ENCODE measurements at places on chromosomes 12 and 14.

DNA sequence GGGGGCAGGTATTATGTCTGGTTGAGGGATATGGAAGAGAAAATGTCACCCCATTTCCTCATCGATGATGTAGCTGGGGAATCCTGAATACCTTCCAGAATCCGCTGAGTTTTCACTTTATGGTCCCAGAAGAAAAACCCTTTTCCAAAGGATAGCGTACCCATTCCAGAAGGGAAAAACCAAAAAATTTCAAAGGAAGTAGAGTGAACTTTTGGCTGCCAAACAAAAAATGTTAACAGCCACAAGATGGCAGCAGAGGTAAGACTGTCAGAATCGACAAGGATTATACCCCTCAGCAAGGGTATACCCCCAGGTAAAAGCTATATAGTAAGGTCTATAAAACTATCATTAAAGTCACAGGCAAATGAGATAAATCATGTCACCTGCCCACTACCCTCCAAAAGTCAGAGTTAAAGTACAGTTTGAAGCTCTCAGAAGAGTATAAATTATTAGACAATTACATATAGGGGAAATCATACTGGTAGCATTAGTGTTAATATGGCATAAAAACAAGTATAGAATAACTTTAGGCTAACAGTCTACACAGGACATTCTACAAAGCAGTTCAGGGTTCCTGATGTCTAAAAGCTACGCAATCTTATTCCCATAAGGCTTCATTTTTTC lies 18.0 kb downstream of the ACIN1 start:
- DNase-seq: no peak

DNA sequence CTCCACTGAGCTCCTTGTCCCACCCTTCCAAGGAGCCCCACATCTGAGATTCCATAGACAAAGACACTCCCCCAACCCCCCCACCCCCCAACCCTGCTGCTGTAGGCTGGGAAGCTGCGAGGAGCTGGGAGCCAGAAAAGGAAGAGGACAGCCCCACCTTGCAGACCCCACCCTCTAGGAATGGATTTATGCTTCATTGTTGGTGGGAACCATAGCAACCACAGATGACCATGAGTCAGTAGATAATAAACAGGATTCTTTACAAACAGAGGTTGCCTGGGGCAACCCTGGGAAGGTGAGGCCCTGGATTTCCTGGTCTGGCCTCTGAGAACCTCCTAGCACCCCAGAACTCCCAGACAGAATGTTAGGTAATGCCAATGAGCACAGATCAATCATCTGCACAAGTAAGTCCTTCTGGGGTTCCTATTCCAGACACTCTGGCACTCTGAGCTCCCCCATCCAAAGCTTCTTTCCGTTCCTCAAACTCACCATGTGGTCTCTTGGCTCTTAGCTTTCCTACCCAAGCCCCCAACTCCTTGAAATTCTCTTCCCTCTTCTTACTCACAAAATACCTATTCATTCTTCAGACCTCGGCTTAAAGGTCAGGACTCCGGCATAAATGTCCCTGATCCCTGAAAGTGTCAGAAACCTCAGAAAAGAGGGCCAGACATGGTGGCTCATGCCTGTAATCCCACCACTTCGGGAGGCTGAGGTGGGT lies 15.2 kb upstream of the PLEKHG6 start:
- DNase-seq: no peak

- DNase-seq: no peak
Measured at GRCh38 chr12:121578230-121579189, 2.3 kb downstream of the KDM2B start.

- DNase-seq: no peak
Measured at GRCh38 chr12:78403136-78403535, 461.4 kb upstream of the SYT1 start.

DNA sequence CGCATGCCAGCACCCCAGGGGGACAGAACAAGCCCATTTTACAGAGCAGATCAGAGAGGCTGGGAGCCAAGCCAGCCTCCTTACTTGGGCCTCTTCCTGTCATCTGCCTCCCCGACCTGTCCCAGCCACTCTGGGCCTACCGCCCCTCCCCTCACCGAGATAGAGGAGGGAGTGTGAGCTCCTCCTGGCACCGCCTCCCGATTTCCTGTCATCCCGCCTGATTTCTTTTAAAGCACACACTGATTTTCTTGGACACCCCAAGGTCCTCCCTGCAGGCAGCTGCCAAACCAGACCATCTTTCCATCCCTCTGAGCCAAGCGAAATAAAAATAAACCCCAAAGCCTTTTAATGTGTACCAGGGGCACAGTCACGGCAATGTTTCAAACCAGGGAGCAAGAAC lies 108.4 kb downstream of the RFLNA start:
- DNase-seq: no peak

DNA sequence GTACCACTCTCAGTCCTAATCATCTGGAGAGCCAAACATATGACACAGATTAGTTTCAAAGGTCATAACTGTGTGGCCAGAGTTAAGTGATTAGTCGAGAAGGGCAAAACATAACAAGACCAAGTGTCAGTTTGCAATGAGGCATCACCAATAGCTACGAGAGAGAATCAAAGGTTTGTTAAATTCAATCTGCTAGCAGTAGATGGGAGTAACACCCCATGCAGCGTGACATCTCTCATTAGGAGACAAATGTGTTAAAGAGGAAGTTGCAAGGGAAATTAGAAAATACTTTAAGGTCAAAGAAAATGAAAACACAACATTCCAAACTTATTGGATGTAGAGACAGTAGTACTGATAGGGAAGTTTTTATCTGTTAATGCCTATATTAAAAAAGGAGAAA lies 135.7 kb upstream of the SYT10 start:
- DNase-seq: no peak

- DNase-seq: no peak
Measured at GRCh38 chr14:22564463-22564862, 24.6 kb downstream of the DAD1 start.

GRCh38 chr14:59189091-59189785 lies 771 bp downstream of the DAAM1 start:
- peak; percentile 33 for DNase-seq

DNA sequence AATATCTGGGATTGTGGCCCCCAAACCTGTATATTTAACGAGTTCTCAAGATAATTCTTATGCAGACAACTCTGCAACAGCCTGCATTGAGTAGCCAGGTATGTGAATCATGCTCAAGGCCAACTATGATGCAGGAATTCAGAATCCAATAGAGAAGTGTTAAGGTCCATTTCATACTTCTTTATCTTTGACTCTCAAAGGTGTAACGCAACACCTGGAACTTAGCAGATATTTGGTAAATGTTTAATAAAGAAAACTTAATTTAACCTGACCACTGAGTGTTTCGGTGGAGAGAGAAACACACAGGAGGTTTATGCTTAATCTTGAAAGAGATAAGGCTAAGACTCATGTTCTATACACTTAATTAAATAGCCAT lies 156.5 kb upstream of the PLEKHG7 start:
- DNase-seq: no peak

DNA sequence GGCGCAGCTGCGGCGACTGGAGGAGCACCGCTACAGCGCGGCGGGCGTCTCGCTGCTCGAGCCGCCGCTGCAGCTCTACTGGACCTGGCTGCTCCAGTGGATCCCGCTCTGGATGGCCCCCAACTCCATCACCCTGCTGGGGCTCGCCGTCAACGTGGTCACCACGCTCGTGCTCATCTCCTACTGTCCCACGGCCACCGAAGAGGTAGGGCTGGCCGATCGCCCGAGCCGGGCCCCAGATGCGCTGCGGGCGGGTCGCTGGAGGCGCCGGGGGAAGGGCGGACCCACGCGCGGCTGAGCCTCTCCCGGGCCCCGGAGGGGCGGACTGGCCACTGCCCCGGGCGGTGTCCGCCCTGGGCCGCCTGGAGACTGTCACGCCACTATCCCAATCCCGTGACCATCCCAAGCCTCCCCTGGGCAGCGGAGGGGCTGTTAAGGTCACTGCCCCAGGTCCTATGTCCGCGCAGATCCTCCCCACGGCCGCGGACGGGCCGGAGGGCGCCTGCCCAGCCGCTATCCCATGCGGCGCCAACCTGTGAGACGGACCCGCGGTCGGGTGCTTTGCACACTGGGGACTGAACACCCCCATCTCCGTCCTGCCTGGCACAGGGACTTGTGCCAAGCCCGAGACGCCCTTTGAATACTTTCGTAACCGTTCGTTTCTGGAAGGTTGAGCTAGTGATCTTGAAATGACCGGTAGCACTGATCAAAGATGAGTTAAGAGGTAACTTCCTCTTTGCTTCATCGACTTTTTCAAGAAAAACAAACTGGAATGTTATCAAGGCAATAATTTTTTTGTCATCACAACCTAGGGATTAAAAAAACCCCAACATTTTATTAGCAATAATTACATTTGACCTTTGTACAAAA lies 725 bp downstream of the CHPT1 start:
- peak; percentile 3 for DNase-seq

- no peak for DNase-seq
Measured at GRCh38 chr14:52063052-52063462, 5.8 kb downstream of the NID2 start.

DNA sequence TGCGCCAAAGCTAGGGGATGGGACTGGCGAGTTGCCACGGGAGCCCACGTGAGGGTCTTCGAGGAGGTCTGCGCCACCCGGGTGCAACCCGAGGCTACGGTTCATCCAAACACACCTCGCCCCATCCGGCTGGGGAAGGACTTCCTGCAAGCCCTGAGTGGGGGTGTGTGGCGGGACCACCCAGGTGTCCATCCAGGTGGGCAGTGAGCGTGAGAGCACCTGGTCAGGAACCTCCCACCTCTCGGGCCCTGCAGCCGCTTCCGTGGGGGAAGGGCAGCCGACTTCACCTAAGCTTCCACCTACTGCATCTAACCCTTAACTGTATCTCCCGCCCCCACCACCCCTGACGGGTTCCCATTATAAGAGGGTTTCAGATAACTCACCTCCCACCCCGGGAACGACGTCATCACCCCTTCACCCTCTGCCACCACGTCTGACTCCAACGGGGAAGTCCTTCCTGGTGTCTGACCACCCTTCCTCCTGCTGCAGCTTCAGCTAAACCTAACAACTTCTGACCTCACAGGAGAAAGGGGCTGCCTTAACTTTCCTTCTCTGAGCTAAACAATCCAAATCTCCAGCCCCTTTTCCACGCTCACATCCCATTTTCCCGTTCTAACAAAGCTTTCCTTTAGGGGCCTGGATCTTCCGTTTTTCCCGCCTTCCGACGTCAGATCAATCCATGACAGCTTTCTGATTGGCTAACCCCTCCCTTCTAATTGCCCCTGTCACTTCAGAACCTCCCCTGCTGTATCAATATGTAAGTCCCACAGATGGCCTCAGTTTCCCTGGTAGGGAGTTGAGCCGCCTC lies 27.4 kb upstream of the SMUG1 start:
- DNase-seq: peak; percentile 26

DNA sequence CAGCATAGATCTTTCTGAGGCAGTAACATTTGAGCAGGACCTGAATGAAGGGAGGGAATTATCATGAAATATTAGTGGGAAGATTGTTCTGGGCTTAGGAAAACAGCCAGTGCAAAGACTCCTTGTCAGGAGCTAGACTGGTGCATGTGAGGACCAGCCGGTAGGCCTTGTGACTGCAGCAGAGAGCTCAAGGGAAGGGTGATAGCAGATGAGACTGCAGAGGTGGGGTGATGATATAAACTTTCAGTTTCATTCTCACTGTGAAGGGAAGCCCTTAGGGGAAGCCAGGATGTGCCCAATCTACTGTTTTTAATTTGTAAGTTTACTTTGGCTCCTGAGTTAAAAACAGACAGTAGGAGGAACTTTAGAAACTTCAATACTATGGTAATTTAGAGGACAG lies 12.4 kb downstream of the IL22 start:
- DNase-seq: no peak

DNA sequence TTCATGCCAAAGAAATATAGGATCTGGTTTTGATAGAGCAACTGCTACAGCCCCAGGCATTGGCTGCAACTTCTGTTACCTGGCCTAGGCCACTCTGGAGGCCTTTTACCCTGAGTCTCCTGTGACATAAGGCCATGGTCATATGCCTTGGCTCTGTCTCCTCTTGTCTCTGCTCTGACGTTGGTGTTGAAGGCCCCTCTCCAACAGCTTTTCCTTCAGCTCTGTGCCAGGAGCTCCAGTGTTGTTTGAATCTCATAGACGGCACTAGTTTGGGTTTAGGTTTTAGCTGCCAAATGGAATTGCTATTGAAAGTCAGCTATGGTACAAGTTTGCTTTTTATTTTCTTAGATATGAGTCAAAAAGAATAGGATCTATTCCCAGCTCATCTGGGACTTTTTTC lies 41.1 kb downstream of the TTLL5 start:
- DNase-seq: no peak

- DNase-seq: no peak
Measured at GRCh38 chr12:51413149-51413548, 11.5 kb upstream of the SLC4A8 start.

DNA sequence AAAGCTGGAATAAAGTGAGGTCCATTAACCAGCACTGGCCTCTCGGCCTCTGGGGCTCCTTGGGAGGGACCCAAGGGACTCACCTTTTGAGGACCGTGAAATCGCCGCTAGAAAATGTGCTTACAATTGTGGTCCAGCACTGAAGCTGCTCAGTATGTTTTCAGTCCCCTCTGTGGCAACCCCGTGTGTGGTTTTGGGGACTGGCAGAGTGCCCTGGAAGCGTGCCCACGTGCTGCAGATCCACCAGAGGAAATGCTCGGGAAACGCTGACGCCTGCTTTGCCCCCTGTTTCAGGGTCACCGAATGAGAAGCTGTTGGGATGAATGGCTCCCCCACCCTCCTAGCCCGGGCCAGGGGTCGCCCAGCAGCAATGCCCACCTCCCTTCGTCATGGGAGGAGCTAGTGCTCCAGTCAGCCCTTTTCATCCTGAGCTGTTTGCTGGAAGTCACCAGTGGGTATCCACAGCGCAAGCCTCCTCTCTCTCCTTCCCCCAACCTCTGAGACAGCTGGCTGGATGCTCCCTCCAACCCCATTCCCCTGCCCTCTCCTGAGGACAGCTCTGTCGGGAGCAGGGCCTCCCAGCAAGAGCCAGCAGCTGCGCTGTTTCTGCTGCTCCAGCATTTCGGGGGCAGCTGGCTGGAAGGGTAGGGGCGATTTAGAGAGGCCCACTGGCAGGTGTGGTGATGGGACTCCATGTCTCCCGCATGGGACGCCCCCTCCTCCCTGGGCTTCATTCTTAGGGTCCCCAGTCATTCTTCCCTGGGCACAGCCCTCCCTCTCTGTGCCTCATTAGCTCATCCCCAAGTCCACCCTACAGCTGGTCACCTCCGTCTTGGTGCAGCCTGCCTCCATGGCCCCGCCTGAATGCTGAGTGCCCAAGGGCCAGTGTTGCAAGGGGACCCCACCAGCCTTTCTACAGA lies 33.2 kb upstream of the PPP1R13B start:
- DNase-seq: no peak

- no peak for DNase-seq
Measured at GRCh38 chr12:87116780-87117179, 860.6 kb upstream of the MGAT4C start.

DNA sequence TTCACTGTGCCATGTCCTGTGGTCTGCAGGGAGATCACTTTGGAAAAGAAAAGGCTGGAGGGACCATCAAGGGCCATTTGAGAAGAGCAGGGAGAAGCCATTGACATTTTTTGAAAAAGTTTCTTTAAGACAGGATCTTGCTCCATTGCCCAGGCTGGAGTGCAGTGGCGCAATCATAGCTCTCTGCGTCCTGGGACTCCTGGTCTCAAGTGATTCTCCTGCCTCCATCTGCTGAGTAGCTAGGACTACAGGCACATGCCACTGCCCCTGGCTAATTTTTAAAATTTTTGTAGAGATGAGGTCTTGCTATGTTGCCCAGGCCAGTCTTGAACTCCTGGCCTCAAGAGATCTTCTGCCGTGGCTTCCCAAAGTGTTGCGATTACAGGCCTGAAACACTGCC lies 32.3 kb downstream of the PTHLH start:
- DNase-seq: no peak

GRCh38 chr14:77455966-77456640 lies 1.3 kb downstream of the VIPAS39 start:
- DNase-seq: no peak

- no peak for DNase-seq
Measured at GRCh38 chr14:80942191-80942600, 658 bp upstream of the CEP128 start.

Data from T-helper 9 cell (primary cell).